ENCODE measurements at places on chromosomes 7 and 10.

DNA sequence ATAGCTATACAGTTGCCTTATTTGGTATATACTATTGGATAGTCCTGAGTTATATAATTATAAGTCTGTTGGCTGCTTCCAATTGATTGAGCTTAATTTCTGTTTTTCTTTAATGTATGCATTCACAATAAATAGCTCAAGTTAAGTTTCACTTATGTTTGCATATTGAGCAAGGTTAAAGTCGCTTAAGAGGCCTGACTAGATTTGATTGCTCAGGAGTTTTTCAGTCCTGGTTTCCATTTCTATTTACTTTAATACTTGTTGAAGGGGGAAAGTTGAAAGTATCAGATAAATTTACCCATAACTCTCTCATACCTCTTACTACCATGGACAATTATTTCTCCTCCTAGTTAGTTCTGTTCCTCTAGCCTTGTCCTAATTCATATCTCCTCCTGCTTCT lies 294.7 kb downstream of the ARL4A start:
- no peak for DNase-seq

DNA sequence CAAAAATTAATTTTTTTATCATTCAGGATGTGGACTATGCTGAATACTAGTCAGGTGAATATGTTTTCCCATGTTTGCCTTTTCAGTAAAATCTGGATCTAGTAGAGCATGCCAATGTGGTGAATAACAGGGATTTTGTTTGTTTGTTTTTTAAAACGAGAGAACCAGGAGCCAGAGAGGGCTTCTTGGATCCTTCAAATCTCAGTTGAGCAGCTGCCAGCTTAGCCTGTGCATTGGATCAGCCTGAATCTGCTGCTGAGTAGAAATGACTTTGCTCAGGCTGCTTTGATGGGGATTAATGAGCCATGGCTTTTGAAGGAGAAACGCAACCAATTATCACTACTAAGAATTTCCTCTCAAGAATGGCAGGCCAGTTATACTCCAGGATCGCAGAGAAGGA lies 493.8 kb downstream of the ARL4A start:
- peak; percentile 46 for DNase-seq

DNA sequence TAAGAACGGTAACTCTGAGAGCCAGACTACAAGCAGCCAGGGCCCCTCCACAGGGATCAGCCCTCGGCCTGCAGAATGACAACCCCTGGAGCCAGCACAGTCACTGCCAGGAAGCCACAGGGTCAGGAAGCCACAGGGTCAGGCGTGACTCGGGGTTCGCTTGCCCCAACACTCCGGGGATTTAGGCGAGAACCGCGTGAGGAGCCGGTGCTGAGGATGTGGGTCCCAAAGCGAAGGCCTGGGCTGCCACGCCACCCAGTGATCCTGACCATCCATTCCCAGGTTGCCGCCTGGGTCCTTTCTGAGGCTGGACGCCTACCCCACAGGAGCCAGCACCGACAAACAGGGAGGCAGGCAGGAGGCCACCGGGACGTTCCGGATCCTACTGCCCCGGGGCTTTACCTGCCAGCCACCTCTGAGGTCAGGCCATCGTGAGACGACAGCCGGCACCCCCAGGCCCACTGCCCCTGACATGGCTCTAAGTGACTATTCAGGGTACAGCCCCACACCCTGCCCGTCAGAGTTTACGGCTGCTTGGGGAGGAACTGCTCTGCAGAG lies 228.6 kb downstream of the ELFN1 start:
- DNase-seq, result no peak

DNA sequence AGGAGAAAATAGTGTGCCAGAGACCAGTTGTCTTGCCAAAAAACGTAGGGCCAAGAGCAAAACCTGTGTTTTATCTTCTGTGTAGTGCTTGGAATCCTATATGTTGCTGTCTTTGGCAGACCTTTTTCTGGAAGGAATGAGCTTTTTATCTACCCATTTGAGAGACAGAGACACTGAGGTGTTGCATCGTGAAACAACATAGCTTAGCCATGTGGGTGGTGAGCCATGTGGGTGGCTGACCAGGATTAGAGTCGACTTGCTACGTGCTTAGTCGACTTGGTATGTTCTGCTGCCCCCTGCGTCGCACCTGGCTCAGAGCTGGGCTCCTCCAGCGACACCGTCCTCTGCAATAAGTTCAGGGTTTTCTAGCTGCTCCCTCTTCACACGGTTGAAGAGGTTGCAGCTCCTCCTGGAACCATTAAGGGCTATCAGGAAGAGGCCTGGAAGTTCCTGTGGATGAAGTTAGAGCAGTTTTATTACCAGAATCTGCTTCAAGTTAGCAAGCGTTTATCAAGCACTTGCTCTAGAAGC lies 175.8 kb downstream of the SH2D4B start:
- DNase-seq, result no peak

GRCh38 chr10:118798231-118798662 lies 43.5 kb upstream of the CACUL1 start:
- DNase-seq, result no peak

- DNase-seq, result no peak
Measured at GRCh38 chr10:14737808-14738545, 36.7 kb downstream of the FAM107B start.

DNA sequence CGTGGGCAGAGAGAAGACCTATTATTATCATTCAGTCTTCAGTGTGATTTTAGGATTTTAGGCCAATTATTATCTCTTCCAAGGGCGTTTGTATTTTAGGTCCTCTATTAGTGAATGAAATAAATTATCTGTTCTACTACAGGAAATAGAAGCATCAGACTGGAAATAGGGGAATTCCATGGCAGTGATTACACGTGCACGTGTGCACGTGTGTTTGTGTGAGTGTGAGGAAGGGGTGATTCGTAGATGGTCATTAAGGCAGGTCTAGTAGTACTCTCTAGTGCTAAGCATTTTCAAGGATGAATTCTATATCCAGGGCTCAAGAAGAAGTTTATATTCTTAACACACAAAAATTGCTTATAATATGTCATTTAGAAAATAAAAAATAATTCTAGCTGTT lies 623.2 kb downstream of the GATA3 start:
- no peak for DNase-seq

DNA sequence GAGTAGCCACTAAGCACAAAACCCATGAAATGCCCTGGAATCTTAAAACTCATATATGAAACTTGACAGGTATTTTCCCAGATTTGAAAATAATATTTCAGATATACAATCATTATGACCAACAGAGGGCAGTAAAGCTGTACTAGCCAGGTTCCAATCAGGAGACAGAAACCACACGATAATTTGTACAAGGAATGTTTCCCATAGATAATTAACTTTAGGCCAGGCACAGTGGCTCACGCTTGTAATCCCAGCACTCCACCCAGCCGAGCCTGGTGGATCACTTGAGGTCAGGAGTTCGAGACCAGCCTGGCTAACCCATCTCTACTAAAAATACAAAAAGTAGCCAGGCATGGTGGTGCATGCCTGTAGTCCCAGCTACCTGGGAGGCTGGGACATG lies 31.0 kb upstream of the NUB1 start:
- no peak for DNase-seq

GRCh38 chr7:143390773-143391317 lies 9.7 kb downstream of the ZYX start:
- no peak for DNase-seq

GRCh38 chr7:50985096-50985495 lies 202.4 kb upstream of the GRB10 start:
- DNase-seq, result no peak

DNA sequence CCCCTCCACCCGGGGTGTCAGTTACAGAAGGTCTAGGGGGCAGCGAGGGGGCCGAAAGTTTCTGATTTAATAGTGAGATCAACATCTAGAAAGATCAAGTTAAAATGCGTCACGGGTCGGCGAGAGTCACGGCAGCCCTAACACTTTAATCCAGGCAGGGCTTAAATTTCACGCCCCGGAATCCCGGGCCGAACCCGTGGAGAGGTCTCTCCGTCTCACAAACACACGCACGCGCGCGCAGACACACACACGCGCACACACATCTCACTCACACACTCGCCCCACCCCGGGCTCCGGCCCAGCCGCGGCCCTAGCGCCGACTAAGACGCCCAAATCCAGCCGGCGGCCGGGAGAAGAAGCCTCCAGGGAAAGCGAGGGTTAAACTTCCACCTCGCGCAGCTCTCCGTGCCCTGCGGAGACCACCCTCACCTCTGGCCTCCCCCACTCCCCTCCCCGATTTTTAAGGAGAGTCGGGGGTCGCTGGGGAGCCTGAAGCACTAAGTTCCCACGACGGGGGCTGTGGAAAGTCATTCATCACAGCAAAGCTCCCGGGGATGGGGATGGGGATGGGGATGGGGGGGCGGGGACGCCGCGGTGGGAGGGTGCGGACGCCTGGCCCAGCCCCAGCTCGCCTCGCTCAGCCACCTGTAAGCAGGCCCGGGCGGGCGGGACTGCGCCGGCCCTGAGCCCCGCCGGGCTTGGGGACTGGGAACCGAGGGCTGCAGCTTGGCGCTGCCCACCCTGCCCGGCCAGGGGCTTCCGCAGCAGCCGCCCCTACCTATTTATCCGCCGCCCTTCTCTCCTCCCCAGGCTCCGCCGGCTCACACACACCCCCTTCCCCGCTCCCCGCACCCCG lies 1.6 kb downstream of the PDGFA start:
- no peak for DNase-seq

GRCh38 chr7:158572000-158572828 lies 15.4 kb downstream of the PTPRN2 start:
- DNase-seq, result no peak

DNA sequence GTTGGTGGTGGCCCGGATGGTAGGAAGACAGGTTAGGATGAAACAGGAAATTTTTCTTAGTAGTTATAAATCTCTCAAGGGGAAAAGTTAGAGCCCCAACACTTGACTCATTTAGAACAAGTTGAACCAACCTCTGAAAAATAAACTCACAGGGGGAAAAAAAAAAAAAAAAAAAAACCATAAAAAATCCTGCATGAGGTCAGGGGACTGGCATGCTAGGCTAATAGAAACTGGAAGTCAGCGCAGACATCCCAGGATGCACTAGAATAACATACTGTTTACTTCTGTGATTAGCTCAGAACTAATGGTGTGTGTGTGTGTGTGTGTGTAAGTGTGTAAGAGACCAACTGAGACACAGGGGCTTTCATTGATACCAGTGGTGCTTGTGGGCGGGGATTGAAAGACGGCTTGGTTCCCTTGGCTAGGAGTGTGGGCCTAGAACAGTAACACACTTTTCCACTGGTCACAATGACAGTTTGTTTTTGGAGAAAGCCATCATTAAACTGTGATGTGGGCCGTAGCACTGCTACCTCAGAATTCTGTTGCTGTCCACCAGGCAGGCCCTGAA lies 491.6 kb upstream of the GALNT17 start:
- no peak for DNase-seq

- DNase-seq, result no peak
Measured at GRCh38 chr7:28705350-28705749, 252.8 kb downstream of the TRIL start.

GRCh38 chr7:35757574-35757973 lies 43.3 kb upstream of the SEPTIN7 start:
- no peak for DNase-seq

- DNase-seq, result no peak
Measured at GRCh38 chr10:80685355-80685754, 147.7 kb downstream of the SH2D4B start.

GRCh38 chr10:12909836-12910185 lies 91.7 kb downstream of the CCDC3 start:
- DNase-seq, result no peak

DNA sequence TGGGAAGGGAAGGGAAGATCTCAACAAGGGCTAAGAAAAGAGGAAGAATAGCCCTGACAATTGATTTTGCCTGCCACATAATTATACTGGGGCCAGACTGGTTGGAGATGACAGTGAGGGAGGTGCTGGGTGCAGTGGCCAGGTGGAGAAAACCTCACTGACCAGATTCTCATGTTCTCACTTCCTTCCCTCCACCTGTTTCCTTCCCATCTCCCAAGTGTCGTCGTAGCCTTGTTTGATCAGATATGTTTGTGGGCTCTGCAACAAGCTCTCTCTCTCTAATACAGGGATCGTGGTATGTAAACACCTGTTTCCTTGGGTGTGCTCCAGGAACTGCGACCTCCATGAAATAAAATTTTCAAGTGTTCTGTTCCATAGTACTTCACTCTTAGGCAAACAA lies 60.2 kb downstream of the VCL start:
- no peak for DNase-seq

DNA sequence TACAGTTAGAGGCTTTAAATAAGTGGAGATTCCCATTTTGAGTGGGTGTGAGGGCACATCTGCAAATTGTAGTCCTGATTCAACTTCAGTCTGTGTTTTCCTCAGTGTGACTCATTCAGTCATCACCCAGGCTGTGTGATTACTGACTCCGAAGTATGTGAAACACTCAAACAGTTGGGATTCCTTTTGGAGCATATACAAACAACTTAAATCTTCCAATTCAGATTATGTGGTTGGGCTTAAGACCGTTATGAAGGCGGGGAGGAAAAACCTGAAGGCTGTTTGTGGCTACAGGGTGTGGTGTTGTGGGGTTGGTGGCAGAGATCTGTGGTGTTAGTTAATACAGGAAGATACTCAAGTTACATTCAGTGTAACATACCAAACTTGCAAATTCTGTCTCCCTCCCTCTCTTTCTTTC lies 259.7 kb upstream of the FERD3L start:
- no peak for DNase-seq

DNA sequence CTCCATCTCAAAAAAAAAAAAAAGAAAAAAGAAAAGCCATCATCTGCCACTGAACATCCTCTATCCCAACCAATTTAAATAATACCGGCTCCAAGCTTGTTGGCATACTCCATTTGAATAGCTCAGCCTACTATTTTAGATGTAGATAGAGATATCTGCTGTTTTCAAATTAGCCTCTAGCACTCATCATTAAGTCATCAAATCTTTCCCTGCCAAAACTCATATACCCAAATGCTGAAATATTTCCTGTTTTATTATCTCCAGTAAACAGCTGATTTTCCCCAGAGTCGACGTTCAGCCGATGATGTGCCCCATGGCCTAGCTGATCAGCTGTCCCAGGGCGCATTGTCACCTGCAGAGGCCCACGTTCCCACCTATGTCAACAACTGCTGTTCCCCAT lies 34.5 kb upstream of the FRMD4A start:
- DNase-seq, result no peak

DNA sequence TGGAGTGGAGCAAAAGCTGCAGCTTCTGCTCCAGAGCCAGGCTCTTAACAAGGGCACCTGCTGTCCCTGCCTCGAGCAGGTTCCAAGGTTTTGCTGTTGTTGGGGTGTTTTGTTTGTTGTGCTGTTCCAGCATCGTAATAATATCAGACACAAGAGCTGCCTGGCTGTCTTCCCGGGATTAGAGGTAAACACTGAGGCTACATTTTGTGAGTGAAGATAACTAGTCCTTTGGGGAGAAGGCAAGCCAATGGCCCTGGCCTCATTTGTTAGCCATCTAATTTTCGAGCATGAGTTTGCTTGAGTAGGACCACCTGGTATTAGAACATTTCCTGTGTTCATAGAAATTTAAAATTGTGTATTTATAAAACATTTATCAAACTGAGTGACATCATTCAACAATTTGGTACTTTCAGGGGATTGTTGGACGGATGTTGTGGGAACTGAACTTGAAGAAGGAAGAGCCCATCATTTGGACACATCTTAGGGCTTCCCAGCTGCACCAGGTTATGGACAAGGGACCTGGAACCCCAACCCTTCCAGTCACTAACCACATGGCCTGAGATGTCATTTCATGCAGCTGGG lies 555.0 kb downstream of the TNS3 start:
- no peak for DNase-seq

- DNase-seq, result no peak
Measured at GRCh38 chr10:125482108-125482507, 200.9 kb downstream of the TEX36 start.

Measured in NCI-H1436 treated with DMSO at 0.1 percent for 48 hours (cell line).